ENCODE measurements at places on chromosomes 11 and 22. TPM values are rescaled to one million over a fixed set of nuclear protein-coding genes. Genes with fewer than 3 reads are reported as not detected.

CATSPER1 gene
- total RNA-seq: 3.4 TPM

SRSF8 gene
- total RNA-seq: 42.2 TPM

DNA sequence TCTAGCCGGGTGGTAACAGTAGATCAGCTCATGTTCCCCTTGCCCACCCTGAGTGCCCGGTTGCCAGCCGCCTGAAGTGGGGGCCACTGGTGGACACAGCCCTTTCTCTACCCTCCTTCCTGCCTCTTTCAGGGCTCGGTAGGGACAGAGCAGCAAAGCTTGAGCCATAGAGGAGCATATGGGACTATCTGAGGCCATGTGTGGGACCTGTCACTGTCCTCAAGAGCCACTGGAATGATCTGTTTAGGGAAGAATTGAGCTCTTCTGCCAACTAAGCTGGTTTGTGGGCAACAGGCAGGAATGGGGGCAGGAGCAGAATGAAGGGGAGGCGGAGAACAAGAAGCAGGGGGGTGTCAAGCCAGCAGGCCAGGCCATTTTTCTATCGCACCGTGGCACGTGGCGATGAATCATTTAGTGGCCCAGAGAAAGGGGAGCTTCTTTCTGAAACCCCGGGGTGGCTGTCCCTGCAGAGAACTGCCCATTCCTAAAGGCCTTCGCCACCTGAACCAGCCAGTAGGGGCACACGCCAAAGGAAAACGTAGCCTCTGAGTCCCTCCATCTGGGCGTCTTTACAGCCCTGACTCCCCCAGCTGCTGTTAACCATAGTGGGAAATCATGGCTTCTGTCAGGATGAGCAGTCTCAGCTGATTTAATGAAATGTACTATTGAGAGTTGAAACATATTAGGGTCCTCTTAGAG, 8.8 kb downstream of the ASPHD2 start:
- DNase-seq: no peak

DNA sequence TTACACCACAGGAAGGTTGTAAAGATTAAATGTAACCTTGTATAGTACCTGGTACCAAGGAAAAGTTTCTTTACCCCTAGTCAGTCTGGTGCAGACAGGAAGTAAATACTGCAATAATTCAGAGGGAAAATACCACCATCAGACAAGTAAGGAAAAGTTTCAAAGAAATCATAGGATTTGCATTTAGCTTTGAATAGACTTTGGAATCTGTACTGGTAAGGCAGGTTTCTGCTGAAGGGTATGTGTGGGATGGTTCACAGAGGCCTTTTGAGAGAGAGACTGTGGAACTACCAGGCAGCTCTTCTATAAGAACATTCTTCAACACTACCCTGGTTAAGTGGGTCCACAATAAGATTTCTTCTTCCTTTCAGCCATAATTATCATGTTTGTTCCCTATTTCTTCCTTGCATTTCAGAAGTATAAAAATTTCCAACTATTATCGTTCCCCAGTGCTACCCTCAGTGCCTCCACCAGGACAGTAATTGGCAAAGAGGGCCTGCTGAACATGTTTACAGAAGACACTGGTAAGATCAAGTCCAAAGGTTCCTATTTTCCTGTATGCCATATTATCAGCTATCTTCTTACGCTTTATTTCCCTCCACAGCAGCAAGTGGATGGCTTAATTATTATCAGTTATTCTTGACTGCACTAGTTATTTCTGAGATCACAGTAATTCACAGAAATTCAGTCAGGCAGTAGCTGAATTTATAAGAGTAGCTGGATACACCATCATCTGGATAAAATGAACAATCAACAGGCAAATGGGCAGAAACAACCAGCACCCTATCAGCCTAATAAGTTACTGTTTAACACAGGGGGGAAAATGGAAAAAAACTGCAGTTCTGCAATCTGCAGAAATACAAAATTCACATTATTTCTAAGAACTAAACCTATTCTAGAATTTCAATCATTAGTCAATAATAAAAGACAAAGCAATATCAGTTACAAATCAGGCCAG, 48.5 kb downstream of the PITPNB start:
- no peak for DNase-seq

- peak; percentile 79 for DNase-seq
Measured at GRCh38 chr22:46150655-46151477, 540 bp downstream of the PPARA start.

- no peak for DNase-seq
Measured at GRCh38 chr11:35725885-35726284, 63.3 kb downstream of the TRIM44 start.

DNA sequence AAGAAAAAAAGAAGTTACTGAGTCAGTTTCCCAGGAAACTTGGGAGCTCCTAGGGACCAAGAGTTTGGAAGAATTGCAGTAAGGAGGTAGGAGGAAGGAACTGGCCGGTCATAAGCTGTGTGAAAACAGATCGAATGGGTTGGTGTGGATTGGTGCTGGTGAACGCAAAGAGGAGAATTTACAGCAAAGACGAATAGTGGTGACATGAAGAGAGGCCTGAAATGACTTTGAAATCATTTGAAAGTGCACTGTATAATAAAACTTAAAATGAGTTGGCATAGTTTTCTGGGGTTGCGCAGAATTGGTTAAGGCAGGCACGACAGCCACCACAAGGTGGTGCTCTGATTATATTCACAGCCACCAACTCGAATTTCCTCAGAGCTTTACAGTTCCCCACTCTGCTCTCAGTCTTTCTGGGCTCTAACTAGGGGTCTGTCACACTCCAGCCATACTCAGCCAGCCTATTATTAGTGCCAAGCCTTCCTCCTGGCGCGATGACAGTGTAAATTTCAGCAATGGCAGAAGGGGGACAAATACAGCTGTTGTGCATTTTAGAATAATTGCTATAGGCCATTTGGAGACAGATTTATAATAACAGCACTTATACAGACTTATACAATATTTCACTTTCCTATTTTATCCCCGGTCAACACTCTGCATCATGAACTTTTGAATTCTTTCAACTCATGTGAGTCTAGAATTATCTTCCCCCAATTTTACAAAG, 8.3 kb upstream of the HTR3B start:
- no peak for DNase-seq
